Lower leg skin (tissue), 4 donors: ENCODE measurements at places on chromosomes 4 and X.

DNA sequence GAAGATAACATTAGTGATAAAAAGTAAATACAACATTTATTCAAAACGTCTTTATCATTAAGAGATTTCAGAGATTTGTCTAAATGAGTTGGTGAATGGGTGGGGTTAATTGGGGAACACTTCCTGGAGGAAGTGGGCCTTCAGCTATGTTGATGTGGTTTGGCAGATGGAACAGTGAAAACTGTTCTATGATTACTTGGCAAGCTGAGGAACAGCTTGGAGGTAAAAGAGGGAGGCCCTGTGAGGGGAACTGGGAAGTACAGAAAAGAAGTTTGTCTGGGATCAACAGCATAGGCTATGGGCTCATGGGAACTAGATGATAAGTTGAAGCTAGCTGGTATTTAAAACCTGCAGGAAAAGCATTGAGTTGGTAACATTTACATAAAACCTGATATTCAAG, 26.0 kb downstream of the OCRL start:
- no peak for DNase-seq

DNA sequence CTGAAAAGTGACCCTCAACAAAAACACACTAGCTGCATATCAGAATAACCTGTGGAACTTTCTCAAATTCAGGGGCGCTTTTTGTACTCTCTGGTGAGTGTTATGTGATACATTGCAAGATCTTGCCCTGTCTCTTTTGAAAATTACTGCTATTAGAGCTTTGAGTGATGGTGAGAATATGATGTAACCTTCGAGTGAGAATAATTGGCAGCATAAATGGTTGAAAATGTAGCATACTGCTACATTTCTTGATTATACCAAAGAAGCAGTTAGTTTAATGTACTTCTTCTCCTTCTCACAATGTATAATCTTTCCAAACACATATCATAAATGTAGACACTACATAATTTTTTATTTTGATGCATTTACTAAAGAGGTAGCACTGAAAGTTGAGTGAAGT, 882.9 kb downstream of the FSTL5 start:
- DNase-seq = no peak

DNA sequence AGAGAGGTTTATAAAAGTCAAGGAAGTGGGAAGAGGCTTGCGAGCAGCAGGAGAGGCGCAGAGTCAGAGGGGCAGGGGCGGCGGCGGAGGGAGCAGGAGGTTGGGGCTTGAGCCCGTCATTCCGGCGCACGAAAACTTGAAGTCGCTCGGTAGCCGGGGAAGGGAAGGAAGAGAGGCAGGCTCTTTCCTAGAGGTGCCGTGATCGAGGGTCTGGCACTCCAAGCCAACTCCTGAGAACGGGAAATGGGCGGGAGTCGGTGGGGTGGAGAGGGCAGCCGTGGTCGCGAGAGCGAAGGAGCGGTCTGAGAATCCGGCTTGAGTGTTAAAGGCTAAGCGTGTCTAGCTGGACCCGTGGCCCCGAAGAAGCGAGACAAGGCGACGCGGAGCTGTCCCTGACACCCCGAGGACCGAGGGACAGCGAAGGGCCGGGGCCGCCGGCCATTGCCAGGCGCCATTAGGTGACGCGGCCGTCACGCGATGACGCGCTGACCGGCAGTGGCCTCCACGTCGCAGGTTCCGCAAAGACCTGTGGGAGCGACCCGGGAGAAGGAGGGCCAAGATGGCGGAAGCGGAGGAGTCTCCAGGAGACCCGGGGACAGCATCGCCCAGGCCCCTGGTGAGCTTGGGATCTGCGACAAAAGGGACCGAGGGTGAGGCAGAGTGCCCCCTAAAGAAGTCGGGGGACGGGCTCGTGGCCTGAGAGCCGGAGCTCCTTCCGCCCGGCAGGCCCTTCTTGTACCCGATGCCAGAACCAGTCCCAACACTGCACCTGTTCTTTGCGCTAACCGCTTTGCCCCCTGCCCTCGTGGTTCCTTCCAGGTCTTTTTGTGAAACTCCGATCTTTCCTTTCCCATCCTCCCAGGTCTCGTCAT, at the start of gene YIPF6:
Gene YIPF6 (plus strand): TSS at position 544 of the 872 bp plus-strand sequence. CDS start 16 bp downstream, at position 560.
- peak; percentile 65 for DNase-seq

- no peak for DNase-seq
Observed at GRCh38 chrX:71671043-71671780, 3.9 kb downstream of the LOC101059915 start.

DNA sequence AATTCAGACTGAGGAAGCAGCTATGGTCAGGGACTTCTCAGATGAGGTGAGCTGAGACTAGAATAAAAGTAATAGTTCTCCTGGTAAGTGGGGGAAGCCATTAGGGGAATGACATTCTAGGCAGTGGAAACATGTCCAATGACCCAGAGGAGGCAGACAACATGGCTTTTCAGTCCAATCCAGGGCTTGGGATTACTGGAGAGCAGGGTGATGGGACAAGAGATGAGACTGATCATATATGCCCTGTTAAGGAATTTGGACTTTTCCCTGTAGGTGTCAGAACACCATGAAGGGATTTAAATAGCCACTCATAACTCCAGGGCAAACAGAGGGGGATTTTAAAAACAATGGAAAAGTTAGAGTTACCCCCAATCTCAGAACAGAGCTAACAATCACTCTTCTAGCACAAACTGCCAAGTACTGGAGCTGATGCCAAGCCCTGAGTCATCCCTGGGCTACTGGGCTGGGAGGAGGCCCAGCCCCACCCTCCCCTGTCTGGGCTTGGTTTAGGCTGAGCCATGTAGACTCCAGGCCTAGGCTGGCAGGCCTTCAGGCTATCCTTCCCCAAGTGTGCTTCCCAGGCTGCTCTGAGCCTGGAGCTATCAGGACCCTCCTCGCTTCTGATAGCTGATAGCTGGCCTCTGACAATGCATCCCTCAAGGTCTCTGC, 22.7 kb upstream of the MSN start:
- DNase-seq = peak; percentile 80

DNA sequence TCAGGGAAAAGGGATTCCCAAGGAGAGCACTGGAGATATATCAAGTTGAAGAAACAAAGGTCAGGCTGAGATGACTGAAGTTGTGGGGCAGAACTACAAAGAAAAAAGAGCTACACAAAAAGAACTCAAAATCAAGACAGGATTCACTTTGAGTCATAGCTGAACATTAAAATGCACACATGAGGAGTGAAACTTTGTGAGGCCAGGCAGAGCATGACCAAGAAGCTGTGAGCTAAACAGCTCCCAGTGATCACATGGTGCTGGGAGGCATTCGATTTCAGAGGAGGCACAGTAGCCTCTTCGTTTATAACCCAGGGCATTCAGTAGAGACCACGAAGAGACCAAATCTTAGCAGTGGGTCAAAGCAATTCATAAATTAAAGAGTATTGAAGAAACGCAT, 145.3 kb downstream of the ATRX start:
- DNase-seq = no peak

DNA sequence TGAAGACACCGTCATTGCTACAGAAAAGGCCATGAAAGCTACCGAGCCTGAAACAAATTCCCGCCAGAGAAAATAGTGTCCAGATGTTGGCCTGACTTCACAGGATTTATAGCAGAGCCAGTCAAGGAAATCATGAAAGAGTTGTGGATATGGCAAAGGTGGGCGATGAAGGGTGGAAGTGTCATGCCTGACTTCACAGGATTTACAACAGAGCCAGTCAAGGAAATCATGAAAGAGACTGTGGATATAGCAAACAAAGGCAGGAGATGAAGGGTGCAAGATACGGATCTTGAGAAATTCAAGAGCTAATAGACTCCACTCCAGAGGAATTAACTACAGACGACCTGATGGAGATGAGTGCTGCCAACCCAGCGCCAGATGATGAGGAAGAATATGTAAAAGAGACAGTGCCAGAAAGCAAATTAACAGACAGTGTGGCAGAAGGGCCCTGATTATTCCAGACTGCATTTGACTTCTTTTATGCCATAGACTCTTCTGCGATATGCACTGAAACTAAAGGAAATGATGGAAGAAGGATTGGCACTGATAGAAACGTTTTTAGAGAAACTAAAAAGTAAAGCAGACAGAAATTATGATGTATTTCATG, 17.2 kb downstream of the TRMT44 start:
- DNase-seq = no peak
